ENCODE measurements at places on chromosomes 3 and 15. TPM values are rescaled to one million over a fixed set of nuclear protein-coding genes. Genes with fewer than 3 reads are reported as not detected.

The RPL32 gene
- total RNA-seq = 2,698 TPM

The IRAK2 gene
- total RNA-seq = 9.1 TPM

The MOBP gene
- total RNA-seq = not detected

The GPR149 gene
- total RNA-seq = not detected

The CDCP1 gene
- total RNA-seq = 23.8 TPM

The LIPH gene
- 0.63 TPM for total RNA-seq

The PRKCD gene
- total RNA-seq = 5.5 TPM

The THPO gene
- total RNA-seq = not detected

The NRROS gene
- total RNA-seq = 7.1 TPM

The PLXNA1 gene
- total RNA-seq = 163 TPM

The LRTM1 gene
- total RNA-seq = not detected

The SPTSSB gene
- total RNA-seq = 0.23 TPM

The IL12A gene
- 18.8 TPM for total RNA-seq

The TRH gene
- total RNA-seq = not detected

The CTNNB1 gene
- total RNA-seq = 490 TPM

The GXYLT2 gene
- total RNA-seq = 8.0 TPM

The SHC4 gene
- total RNA-seq = 1.0 TPM

The ZNF502 gene
- 0.37 TPM for total RNA-seq

The SKOR1 gene
- total RNA-seq = not detected

The FOXL2NB gene
- not detected for total RNA-seq

The FGD5 gene
- total RNA-seq = not detected

The IMPG2 gene
- total RNA-seq = not detected

The SAMD7 gene
- not detected for total RNA-seq

The GRK7 gene
- total RNA-seq = not detected

The IL17RD gene
- 5.7 TPM for total RNA-seq

The SLC30A4 gene
- 1.4 TPM for total RNA-seq

The LINGO1 gene
- 0.10 TPM for total RNA-seq

The C3orf20 gene
- not detected for total RNA-seq

The MEGF11 gene
- total RNA-seq = 0.07 TPM

The CSTA gene
- total RNA-seq = 1.7 TPM

The IFT80 gene
- 18.3 TPM for total RNA-seq

The SLC24A5 gene
- total RNA-seq = not detected

The GOLGA8J gene
- not detected for total RNA-seq

The ZBTB47 gene
- 13.0 TPM for total RNA-seq

The PLSCR2 gene
- not detected for total RNA-seq

The RSL24D1 gene
- 148 TPM for total RNA-seq

The NGLY1 gene
- 42.2 TPM for total RNA-seq

The CCR8 gene
- not detected for total RNA-seq

The SERPINI2 gene
- not detected for total RNA-seq

The SH3GL3 gene
- total RNA-seq = 3.5 TPM

The ZNF639 gene
- total RNA-seq = 102 TPM

The C3orf38 gene
- total RNA-seq = 25.9 TPM

The EPHA3 gene
- total RNA-seq = not detected

The P2RY12 gene
- total RNA-seq = not detected

The CCR2 gene
- total RNA-seq = not detected

The CCR3 gene
- not detected for total RNA-seq

The UQCRC1 gene
- 359 TPM for total RNA-seq

The CEMIP gene
- 1.7 TPM for total RNA-seq

The ENTPD3 gene
- total RNA-seq = not detected

The CHRD gene
- total RNA-seq = 0.43 TPM

The ABCC5 gene
- 17.3 TPM for total RNA-seq

The LTK gene
- total RNA-seq = not detected

The TEX55 gene
- total RNA-seq = not detected

The CILP gene
- total RNA-seq = 1.1 TPM

The GNAI2 gene
- total RNA-seq = 304 TPM

The CORO2B gene
- 12.3 TPM for total RNA-seq

The USP13 gene
- total RNA-seq = 19.0 TPM

The PLA1A gene
- not detected for total RNA-seq

The MRAS gene
- 3.1 TPM for total RNA-seq

The CEP70 gene
- total RNA-seq = 13.6 TPM
